Activated T-helper 1 cell treated with anti-CD3 and anti-CD28 coated beads, Interleukin-2, amount 50 U/mL, for 16 hours (primary cell): ENCODE measurements at places on chromosomes 5 and 9.

- no peak for DNase-seq
These were observed 116.7 kb downstream of the WNK2 start for GRCh38 chr9:93300585-93301081.

GRCh38 chr9:128479262-128479661 lies 23.5 kb downstream of the ODF2 start:
- no peak for DNase-seq

GRCh38 chr5:1247811-1248210 lies 22.6 kb downstream of the SLC6A18 start:
- no peak for DNase-seq

- DNase-seq, result no peak
These were observed 2.9 kb downstream of the DHX29 start for GRCh38 chr5:55304584-55304983.

DNA sequence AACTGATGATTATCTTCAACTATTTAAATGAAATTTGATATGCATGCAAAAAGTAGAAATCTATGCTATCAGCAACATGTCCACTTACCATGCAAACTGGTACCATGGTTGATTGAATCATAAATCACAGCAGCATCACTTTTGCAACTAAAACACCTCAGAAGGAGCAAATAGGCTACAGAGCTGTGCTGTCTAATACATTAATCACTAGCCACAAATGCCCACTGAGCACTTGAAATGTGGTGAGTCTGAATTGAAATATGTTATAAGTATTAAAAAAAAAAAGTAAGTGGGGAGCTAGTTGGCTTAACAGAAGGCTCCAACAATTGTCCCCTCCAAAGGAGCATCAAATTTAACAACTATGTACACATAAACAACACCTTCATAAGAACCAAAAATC lies 112.5 kb downstream of the FAM114A2 start:
- no peak for DNase-seq

DNA sequence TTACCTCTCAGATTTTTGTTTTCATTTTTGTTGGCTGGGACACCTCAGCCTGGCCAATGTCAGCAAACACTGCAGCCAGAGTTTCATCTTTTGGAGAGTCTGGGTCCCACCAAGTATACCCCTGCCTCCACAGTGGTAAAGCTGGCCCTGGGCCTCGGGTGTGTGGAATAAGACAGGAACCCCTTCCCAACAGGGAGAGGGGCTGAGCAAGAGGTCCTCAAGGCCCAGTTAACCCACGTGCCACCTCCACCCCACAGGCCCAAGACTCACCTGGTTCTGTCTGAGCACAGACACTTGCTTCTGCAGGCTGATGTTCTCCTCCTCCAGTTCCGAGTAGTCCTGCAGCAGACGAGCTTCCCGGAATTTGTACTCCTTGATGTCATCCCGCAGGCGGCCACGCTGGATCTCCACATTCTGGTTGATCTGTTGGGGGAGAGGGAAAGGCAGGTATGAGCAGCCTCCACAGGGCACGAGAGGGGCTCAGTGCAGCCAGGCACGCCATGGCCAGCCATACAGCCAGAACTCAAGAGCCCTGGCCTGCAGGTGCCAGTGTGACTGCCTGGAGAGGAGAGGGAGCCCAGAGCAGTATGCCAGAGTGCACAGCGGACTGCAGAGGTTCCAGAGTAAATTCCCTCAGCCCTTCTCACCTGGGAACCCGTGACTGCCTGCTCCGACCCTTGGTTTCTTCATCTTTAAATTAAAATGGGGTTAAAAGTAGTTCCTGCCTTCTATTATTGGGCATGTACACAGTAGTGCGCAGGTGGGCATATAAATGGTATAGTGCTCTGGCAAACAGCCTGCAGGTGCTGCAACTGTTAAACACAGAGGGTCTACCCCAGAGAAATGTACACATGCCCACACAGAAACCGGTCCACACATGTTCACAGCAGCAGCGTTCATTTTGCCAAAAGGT lies 42.0 kb downstream of the BICD2 start:
- no peak for DNase-seq

DNA sequence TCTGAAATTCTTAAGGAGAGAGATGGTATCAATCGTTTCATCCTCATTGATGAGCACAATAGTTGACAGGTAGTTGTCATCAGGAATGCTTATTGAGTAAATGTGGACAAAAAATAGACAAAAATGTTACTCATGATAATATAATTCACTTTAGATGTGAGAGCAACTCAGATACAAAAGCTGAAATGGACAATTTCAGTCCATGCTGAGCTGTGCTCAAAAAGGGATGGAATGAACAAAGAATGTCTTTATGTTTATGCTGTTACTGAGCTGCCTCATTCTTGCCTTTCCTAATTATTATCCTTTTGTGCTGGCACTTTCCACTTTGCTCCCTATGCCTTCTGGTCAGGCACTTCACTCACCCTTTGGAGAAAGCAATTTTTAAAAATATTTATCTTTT lies 49.5 kb downstream of the JAKMIP2 start:
- DNase-seq, result no peak

GRCh38 chr5:138542180-138542955 lies 668 bp downstream of the ETF1 start:
- DNase-seq, result no peak

GRCh38 chr9:131276094-131276888 lies at the start of gene FAM78A:
TSS of gene FAM78A (minus strand) at chr9:131276510. CDS start at chr9:131276179, 331 bp downstream.
- DNase-seq, result no peak

GRCh38 chr5:151556806-151557205 lies 34.3 kb downstream of the FAT2 start:
- no peak for DNase-seq

- DNase-seq, result no peak
These were observed 209.3 kb upstream of the SLC24A2 start for GRCh38 chr9:19998153-19998552.

DNA sequence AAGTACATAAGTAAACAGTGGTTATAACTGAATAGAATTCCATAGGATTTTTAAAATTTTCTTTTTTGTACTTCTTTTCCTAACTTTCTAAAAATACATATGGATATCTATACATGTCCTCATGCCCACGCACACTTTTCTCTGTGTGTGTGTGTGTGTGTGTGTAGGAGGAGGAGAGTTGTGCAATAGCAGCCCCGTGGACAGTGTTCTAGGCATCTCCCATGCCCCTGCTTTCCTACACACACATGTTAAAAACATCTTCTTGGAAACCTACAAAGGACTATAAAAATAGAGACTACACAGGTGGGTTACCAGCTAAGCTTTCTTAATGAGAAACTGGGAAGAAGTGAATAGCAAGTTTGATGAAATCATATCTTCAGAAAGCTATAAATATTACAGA lies 19.8 kb upstream of the HEXB start:
- no peak for DNase-seq

DNA sequence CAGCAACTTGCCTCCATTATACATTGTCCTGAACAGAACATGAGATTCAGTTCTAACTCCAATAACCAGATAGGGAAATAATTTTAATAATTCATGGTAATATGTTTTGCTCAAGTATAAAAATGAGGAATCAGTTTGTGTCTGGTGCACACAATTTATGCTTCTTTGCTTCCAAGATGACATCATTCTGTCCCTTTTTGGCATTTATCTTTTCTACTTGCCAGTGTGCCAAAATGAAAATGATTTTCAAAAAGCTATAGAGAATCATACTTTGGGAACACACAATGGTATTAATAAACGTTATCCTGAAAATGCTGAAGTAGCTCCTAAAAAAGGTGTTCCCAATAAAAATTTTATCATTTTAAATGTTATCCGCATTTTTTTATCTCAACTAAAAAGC lies 519.0 kb downstream of the CAAP1 start:
- DNase-seq, result no peak

- peak; percentile 35 for DNase-seq
These were observed 108.1 kb upstream of the SPRY4 start for GRCh38 chr5:142432961-142433360.

GRCh38 chr5:148808864-148809642 lies 17.4 kb upstream of the ADRB2 start:
- DNase-seq, result no peak

GRCh38 chr5:158487664-158488063 lies 612.1 kb downstream of the EBF1 start:
- DNase-seq, result no peak

- no peak for DNase-seq
These were observed 125.4 kb upstream of the ADAMTS16 start for GRCh38 chr5:5014586-5015235.

DNA sequence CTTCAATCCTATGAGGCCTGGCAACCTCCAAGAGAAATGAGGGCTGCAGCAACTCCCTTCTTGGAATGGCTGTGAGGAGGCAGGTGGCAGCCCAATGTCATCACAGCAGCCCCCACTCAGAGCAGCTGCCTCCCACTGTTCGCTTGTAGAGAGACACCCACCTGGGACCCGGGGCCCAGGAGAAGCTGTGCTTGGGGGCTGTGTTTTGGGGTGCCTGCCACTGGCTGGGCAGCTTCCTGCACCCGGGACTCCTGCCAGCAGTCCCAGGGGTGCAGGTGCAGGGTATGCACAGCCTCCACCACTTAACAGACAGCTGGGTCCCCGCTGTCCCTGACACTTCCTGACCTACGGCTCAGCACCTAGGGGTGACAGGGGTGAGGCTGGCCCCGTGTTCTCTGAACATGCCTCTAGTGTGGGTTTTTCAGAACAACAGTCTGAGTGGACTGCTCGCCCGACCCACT lies 26.2 kb downstream of the NIPAL4 start:
- no peak for DNase-seq

DNA sequence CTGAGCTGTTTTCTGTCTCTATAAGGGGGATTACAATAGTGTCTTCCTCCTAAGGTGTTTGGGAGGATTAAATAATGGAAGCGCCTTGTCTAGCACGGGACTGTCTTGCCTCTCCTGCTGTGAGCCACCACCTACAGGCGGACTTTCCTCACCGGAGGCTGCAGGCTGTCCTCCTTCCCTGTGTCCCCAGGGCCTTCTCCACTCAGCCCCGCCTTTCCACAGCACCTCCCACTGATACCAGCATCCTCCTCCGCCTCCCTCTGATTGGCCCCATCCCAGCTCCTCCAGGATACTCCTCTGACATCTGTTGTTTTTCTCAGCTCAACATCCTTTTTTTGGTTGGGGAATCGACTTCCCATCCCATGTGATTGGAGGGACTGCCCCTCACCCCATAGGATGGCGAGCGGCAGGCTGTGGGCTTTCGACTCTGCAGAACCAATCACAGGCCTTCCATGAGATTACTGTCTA lies 851 bp upstream of the ZDHHC12 start:
- no peak for DNase-seq

GRCh38 chr5:44443172-44443571 lies 54.0 kb upstream of the FGF10 start:
- no peak for DNase-seq

GRCh38 chr9:99873531-99873930 lies 32.9 kb upstream of the STX17 start:
- no peak for DNase-seq

- DNase-seq, result no peak
These were observed 26.4 kb downstream of the SLC6A7 start for GRCh38 chr5:150215979-150216944.

DNA sequence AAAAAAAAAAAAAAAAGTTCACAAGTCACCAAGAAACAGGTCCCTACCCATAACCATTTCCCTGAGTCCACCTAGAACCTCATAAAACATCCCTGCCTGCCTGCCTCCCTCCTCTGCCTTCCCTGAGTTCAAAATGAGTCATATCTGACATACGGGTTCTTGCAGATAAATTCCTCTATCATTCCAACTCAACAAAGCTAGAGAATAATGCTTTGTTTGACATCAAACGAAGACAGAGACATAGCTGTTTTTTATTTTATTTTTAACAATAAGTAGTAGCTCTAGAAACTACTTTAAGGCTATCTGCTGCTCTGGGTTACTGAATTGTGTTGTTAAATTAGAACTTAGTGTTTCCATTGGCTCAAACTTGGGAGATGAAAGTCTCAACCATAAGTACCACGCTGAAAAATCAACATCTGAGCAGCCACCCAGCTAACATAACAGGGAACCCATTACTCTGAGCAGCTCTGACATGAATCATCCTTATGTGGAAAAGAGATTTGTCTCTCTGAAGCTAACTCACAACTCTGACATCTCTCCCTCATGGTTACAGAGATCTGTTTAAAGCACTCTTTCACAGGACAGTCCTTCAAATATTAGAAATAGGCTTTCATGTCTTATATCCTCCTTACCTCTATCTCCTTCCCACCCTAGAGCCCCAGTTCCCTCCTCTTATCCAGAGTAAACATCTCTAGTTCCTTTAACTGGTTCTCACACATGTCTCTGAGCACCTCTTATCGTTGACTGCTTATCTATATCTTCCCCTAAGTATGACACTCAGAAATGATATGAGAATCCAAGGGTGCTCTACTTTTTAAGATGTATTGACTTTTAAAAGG lies 12.1 kb downstream of the TMEM245 start:
- DNase-seq, result no peak

GRCh38 chr5:37833990-37834389 lies 5.9 kb downstream of the GDNF start:
- no peak for DNase-seq

DNA sequence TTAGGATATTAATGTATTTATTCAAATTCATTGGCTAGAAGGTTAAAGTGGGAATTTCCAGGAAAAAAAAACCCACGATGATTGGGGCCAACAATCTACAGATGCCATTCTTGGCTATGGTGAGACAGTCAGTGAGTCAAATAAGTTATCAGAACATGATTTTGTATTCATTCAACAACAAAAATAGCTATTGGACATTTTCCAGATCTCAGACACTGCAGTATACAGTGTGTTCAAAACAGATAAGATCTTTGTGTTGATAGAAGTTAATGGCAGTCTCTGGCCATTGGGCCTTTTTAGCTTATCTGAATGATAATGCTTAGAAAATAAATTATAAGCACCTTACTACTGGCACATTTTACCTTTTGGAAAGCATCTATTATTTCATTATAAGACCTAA lies 547.7 kb downstream of the MAT2B start:
- no peak for DNase-seq
